ENCODE measurements at places on chromosomes 6 and 20.

- DNase-seq = no peak
Measured at GRCh38 chr20:61445741-61446140, 193.7 kb downstream of the CDH4 start.

GRCh38 chr6:26388014-26388413 lies 5.1 kb downstream of the BTN2A2 start:
- DNase-seq = no peak

GRCh38 chr6:114432400-114432799 lies 89.6 kb upstream of the HS3ST5 start:
- no peak for DNase-seq

GRCh38 chr6:106534564-106534982 lies 94.7 kb downstream of the RTN4IP1 start:
- DNase-seq = no peak

DNA sequence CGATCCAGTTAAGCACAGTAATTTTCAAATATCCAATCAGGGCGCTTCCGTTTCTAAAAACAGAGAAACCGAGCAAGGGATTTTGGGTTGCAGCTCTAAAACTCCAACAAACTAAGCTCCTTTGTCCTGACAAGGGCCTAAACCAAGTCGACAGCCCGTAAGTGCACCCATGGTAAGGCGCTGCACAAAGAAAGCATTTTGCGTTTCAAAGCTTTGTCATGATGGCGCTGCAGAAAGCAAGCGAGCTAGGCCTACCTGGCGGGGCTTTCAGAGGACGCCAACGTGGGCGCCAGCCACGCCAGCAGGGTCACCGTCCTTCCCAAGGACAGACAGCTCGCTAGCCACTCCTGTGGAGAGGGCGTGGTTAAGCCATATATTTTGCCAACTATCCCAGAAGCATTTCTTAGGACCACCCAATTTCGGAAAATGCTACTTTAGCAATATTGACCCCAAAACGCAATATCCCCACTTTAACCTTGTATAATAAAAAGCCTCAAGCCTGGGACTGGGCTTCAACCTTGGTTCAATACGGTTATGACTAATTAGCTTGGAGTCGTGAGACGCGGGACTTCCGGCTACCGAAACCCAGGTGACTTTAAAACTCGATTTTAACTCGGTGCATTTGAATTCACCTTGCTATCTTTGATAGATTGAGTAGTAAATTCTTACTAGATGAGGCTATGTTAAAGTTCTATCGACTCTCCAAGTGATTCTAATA lies 53.8 kb downstream of the TRIM38 start:
- DNase-seq = no peak

DNA sequence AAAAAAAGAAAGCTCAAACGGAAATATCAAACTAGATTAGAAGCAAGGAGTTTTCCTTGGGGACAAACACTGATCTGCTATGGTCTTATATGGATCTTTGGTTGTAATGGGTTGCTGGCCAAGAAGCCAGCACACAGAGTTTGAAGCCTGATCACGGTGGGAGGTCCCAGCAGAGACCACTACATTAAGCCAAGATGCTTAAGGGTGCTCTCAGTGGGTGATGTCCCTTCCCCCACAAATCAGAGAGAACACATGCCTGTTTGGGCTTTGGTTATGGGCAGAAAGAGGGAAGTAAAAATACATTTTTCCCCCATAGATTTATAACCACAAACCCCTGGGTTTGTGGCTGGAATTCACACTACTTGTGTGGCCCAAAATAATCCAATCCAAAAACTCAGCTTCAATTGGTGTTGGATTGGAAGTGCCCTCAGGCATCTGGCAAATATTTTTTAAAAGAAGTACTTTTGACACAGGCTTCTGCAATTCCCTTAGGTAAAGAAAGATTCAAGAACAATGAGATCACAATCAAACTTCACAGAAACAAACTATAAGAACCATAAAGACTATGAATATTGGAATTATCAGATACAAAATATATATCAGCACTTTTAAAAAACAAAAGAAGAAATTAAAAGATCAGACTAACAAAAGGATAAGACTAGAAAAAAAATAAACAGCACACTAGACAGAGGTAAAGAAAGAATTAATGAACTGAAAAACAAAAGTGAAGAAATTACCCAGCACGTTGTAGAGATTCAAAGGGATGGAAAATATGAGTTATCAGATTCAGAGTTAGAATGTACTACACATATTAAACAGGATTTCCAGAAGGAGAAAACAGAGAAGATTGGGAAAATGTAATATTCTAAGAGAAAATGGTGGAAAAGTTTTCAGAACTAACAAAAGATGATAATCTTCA lies 44.7 kb downstream of the ESF1 start:
- no peak for DNase-seq

DNA sequence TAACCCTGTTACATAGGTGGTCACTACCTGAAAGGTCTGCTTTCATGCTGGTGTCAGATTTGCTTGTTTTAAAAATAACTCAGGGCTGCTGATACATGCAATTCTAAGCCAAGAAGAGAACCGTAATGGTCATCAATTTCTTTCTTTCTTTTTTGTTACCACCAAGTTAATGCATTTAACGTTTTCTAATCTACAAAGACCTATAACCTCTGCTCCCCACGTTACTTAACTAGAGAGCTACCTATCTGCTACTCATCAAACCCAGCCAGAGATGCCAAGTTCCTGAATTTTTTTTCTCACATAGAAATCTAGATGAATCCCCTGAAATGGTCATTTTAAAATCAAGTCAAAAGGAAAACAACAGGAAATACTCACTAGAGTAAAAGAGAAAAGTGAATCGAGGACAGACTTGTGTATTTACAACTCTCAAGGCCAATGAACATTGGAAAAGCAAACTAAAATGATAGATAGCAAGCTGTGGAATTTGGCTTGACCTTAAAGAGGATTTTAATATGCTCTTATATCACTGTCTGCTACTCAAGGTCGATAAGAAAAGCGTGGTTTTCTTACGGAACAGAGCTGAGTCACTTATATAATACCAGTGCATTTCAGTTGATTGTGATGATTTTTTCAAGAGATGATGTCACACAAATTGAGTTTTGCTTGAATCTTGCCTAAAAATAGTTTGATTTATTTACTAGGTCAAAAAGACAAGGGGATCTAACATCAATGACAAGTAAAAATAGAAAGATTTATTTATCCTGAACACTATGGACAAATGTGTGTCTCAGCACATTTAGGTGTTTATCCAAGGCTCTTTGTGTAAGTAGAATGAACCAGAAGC lies 67.9 kb downstream of the SGK1 start:
- peak; percentile 77 for DNase-seq

DNA sequence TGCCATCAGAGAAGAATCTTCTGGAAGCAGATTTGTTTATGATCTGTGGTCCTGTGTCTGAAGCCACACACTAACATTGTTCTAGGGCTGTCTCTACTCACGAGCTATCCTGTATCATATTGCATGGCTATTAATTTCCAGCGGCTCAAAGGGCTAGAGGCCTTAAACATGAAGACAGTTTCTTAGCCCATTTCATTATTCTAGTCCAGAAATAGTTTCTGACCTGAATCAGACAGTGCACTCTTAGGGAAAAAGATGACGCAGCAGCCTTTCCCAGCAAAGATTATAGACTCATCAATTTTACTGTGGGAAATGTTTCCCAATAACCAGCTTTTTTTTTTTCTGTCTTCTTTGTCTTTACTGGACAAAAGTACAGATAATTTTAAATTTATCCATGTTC lies 105.3 kb upstream of the SUPT3H start:
- DNase-seq = peak; percentile 89

DNA sequence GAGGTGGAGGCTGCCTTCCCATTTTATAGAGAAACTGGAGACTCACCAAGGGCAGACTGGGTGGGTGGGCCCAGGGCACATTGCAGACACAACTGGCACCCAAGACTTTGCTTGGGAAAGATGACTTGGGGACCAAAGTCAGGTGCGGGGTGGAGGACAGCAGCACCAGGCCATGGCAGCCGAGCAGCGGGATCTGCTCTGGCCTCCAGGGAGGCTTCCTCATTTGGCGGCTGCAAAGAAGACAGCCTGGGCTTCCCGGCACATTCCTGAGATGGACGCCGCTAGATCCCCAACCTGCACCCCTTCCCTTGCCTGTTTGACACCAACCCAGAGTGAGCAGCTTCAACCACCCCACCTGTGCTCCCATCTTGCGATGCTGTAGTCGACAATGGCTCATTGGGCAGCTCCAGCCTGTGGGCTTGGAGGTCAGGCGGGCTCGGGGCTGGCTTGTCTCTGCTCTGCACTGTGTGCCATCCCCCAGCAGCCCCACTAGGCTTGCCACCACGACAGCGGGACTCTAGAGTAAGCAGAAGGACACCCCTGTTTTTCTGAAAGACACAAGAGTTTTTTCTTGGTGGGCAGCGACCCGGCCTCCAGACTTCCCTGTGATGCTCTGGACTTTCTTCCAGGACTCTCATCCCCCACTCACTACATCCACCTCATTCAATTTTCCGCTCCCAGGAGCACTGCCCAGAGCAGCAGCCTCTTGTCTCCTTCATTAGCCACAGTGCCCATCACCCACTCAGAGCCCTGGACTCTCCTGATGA lies 184.9 kb upstream of the CST7 start:
- DNase-seq = no peak

GRCh38 chr6:154572556-154572955 lies 62.1 kb upstream of the CNKSR3 start:
- no peak for DNase-seq

- no peak for DNase-seq
Measured at GRCh38 chr6:142721215-142721920, 223.6 kb downstream of the HIVEP2 start.

All from fibroblast of the aortic adventitia (primary cell).